Daoy (cell line): ENCODE measurements at places on chromosomes 3 and 15.

GRCh38 chr3:14576163-14576562 is 36.0 kb upstream of the GRIP2 start:
- DNase-seq, result no peak

GRCh38 chr3:12954891-12955650 is 113.7 kb upstream of the RPL32 start:
- peak; percentile 35 for DNase-seq

- DNase-seq, result no peak
These were observed 5.3 kb downstream of the CCR5AS start for GRCh38 chr3:46401579-46401978.

GRCh38 chr3:125080077-125080476 is 24.3 kb upstream of the HEG1 start:
- DNase-seq, result no peak

- no peak for DNase-seq
These were observed 908.1 kb downstream of the DIPK2A start for GRCh38 chr3:144879701-144880100.

DNA sequence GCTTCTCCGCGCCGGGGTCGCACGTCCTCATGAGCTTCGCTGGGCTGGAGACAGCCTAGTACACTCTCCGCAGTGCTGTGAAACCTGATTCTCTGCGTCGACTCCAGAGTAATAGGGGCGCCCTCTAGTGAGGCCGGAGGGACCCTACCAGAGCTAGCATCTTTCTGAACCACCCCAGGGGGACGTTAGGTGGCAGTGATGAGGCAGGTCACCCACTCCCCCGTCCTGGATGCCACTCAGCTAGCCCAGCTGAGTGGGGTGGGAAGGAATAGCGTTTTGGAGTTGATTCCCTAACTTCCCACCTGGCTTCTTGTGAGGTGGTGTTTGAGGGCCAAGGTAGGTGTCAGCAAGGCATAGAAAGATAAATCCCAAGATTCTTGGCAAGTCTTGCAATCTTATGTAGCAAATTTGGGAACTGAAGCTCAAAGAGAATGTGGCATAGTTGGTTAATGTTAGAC is 4.0 kb downstream of the DUOXA2 start:
- DNase-seq, result peak; percentile 88

DNA sequence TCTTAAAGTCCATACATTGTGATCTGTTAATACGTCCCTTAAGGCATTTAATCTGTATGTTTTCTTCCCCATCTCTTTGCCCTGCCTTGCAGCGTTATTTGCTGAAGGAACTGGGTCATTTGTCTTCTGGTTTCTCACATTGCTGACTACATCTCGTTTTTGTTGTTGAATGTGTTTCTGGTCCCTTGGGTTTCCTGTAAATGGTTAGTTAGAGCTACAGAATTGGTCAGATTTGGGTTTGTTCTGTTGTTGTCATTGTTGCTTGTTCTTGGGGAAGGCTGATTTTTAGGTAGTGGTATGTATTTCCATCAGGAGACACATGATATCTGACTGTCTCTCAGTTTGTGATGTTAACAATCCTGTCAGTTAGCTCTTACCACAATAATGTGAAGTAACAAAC is 27.0 kb upstream of the ITPKA start:
- DNase-seq, result no peak

GRCh38 chr3:128805772-128806171 is 73.6 kb upstream of the ACAD9 start:
- peak; percentile 63 for DNase-seq

DNA sequence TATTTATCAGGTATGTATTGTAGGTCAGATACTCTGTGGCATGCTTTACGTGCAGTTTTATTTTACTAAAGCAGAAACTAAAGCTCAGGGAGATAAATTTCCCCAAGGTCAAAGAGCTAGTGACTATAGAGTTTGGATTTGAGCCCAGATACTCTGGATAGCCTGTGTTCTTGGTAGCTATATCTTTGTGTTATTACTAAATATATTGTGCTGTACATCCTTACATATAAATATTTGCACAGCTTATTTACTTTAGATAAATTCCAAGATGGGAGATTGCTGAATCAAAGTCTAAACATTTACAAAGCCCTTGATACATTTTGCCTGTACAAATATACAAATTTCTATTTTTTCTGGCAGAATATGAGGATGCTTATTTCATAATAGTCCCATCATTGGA is 660.9 kb upstream of the NAALADL2 start:
- DNase-seq, result no peak

DNA sequence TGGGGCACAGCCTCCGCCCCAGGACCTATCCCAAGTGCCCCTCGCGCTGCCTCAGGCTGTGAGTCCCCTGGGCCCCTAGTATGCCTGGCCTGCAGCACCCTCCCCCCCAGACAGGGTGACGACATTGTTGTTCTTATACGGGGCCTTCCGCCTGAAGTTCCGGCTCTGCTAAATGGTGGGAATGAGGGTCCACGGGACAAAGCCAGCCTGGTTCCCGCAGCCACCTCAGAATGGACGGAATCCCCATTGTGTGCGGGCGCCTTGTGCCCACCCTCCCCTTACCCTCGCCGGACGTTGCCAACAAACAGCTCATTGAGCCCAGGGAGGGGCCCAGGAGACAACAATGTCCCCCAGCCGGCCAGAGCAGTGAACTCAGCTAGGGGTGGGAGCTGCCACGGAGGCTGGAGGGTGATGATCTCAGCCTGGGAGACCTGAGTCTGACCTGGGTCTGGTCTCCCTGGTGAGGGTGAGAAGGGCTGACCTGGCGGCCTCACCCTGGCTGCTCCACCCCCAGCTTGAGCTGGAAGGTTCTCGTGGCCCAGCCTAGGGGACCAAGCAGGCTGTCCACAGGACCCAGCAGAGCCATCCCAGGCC is 10.2 kb upstream of the DLL4 start:
- DNase-seq, result no peak

- DNase-seq, result no peak
These were observed 35.3 kb downstream of the PBRM1 start for GRCh38 chr3:52650439-52650838.

GRCh38 chr3:101069901-101070798 is 76.9 kb upstream of the ABI3BP start:
- DNase-seq, result peak; percentile 51

- no peak for DNase-seq
These were observed 32.9 kb upstream of the CTSH start for GRCh38 chr15:78977591-78978347.

GRCh38 chr3:186060222-186060621 is 48.7 kb downstream of the ETV5 start:
- DNase-seq, result no peak

DNA sequence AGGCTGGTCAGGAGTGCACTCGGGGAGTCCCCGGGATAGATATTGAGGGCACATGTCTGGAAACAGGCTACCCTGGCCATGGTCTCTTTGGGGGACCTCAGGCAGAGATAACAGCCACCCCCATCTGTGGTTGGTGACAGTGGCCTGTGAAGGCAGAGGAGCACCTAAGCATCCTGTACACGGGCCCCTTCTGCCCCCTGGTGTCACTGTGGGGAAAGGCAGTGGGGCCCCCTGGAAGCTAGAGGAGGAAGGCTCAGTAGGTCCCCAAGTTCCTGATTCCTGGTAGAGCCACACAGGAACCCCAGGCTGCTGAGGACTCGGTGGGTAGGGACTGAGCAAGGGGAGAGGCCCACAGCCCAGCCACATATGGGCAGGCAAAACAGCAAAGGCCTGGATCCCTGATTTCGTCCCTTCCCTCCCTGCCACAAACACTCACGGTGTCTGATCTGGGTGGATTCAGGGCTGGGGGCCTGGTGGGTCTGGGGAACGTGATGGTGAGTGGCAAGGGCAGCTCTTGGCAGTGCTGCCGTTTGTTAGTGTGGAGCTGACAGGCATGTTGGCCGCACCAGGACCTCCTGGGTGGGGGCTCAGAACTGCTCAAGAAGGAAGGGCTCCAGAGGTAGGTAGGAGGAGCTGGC is 14.1 kb upstream of the CXCR6 start:
- peak; percentile 29 for DNase-seq

GRCh38 chr3:123027292-123028232 is at the start of gene SEMA5B:
Gene SEMA5B (minus strand): TSS chr3:123027763. CDS start chr3:122961263, 66,500 bp downstream.
- peak; percentile 47 for DNase-seq

DNA sequence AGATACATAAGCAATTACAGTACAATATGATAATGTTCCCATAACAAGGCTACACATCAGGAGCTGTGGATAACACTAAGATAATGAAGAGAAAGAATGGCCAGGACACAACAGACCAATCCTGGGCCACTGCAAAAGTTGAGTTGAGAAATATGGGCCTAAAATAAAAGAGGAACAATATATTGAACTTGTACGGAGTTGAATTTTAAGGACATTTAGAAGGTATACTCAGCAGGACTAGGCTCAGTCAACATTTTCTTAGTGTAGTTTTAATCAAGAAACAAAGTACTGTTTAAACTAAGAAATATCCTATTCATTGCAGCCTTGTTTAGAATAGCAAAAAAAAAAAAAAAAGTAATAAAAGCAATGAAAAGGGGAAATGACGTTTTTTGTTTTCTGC is 24.3 kb downstream of the HERC1 start:
- DNase-seq, result no peak

DNA sequence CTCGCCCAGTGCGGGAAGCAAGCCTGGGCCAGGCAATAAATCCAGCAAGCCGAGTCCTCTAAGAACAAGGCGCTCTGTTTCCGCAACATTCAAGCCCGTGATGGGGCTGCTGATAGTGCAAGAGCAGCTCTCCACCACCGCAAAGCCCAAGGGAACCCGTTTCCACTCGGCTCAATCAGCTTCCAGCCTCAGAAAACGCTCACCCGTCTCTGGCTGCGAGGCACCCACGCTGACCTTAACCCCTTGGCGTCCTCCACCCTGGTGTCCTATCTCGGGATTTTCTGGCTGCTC is 17.8 kb downstream of the SPATA12 start:
- peak; percentile 39 for DNase-seq

- no peak for DNase-seq
These were observed 51.9 kb downstream of the RPLP1 start for GRCh38 chr15:69504352-69505040.

DNA sequence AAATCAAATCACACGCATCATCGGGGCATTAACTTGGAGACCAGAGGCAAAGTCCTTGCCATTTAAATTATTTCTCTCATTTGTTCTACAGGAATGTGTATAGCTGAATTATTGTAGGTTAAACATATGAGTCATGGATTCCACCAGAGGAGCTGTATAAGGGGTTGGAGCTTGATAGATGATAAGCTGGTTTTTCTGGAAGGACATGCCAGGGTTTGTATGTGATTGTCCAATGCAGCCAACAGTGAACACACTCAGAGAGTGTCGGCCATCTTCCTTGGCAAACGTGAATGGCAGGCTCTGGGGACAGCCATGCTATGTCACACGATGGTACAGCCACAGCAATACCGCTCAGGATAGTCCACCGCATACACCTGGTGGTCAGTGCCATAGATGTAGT is 25.1 kb downstream of the SSUH2 start:
- DNase-seq, result no peak

- DNase-seq, result no peak
These were observed 72.1 kb downstream of the TIGIT start for GRCh38 chr3:114365909-114366308.

DNA sequence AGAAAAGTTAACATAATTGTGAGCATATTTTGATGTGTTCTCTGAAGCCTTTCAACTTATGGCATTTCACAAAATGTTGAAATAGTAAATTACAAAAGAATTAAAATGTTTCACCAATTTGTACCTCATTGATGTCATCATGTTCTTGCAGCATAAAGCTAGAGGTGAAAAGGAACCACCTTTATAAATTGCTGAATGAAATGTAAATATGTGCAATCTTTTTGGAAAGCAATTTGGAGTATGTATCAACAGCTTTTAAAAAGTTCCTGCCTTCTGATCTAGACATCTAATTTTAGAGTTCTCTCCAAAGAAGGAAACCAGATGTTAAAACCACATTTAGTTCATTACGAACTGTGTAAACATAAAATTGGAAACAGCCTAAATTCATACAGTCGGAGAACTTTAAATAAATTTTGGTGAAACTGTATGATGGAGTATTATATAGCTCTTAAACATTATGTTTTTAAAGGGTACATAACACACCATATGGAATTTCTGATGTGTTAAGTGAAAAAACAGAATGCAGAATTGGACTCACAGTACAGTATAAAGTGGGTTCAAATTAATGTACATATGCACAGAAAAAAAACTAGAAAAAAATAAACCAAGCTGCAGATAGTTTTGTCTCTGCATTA is 311.2 kb upstream of the NAALADL2 start:
- no peak for DNase-seq
